Dermis blood vessel endothelial cell (primary cell): ENCODE measurements at places on chromosomes 13 and 19. TPM values are rescaled to one million over a fixed set of nuclear protein-coding genes. Genes with fewer than 3 reads are reported as not detected.

PCDH9 gene
- 0.68 and 1.7 TPM in 2 replicates for total RNA-seq

- no peak for DNase-seq
These were observed 556.3 kb downstream of the PCDH17 start for GRCh38 chr13:58187881-58188280.

DNA sequence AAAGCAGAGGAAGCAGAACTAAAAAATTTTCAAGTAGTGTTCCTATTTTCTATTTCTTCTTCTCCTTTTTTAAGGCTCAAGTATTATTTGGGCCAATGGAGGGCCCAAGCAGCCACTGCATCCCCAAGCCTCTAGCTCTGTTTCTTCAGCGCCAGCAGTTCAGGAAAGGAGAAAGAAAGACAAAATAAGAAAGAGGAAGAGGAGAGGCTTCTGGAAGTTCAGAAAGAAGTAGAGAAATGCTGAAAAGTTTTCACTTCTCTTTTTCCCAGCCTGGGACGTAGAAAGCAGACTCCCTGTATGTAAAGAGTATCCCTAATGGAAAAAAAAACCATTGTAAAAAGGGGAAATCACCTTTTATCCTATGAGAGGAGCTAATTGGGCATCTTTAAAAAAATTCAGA lies 165.5 kb upstream of the KLF12 start:
- no peak for DNase-seq

SIGLEC14 gene
- not detected in 2 replicates for total RNA-seq

DNA sequence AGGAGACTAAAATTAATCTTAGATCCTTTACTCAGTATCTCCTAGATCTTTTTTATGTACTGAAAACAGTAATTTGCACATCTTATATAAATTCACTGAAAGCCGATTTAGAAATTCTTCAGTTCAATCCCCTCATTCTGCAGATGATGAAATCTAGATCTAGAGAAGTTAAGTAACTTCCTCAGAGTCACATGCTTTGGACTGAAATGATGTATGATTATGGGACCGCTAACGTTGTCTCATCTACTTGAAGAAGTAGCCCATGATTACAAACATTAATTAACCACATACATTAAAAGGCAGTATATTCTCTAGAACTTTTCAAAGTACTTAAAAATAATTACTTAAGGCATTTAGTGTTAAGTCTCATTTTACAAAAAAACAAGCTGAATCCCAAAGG lies 37.8 kb downstream of the ELF1 start:
- peak; percentile 78 for DNase-seq

- DNase-seq: peak; percentile 86
These were observed at the start of gene GSX1 for GRCh38 chr13:27792393-27793218. Gene GSX1, plus strand, starts transcription at chr13:27792483. Its CDS starts 208 bp downstream, at chr13:27792691.

CLEC4G gene
- not detected in 2 replicates for total RNA-seq

NOVA2 gene
- 7.0 and 16.9 TPM in 2 replicates for total RNA-seq

GRCh38 chr13:36146511-36147269 lies 15.5 kb upstream of the DCLK1 start:
- no peak for DNase-seq

PRSS57 gene
- total RNA-seq: not detected in 2 replicates

FGF22 gene
- total RNA-seq: not detected in 2 replicates

CGB7 gene
- total RNA-seq: not detected in 2 replicates

- DNase-seq: no peak
These were observed 112.4 kb downstream of the NUFIP1 start for GRCh38 chr13:44876782-44877324.

APBA3 gene
- 26.5 and 33.5 TPM in 2 replicates for total RNA-seq

- peak; percentile 81 for DNase-seq
These were observed 22.5 kb upstream of the KLF2 start for GRCh38 chr19:16301999-16302694.

C19orf67 gene
- total RNA-seq: not detected in 2 replicates

IL4I1 gene
- total RNA-seq: 2.1 and 3.6 TPM in 2 replicates

DNA sequence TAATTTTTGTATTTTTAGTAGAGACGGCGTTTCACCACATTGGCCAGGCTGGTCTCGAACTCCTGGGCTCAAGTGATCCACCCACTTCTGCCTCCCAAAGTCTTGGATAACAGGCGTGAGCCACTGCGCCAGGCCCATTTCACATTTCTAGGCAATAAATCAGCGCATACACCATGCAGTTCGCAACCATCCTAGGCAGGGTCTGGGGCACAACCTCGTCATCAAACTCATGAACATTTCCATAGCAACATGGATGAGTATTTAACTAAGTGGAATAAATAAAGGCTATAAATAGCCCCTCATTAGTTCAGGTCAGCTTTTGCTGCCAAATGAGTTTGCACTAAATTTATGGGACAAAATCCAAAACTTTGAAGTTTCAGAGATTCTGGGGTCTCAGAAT lies 8.2 kb downstream of the MEIS3 start:
- no peak for DNase-seq

DNA sequence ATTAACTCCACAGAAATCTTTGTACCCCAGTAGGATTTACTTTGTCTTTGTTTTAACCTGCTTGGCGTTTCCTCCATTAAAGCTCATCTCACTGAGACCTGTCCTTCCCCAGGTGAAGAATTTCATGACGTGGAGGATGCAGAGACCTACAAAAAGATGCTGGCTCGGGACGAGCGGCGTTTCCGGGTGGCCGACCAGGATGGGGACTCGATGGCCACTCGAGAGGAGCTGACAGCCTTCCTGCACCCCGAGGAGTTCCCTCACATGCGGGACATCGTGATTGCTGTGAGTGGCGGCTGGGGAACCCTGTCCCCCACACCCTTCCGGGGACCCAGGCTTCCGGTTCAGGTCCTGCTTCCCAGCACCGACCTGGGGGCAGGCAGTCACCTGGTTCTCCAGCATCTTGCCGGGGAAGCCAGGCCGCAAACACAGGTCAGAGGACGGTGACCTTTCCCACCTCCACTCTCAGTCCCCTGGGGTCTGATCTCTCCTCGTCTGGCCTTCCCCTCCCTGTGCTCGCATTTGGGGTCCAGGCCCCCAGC lies 9.2 kb downstream of the RCN3 start:
- DNase-seq: no peak

OR7A5 gene
- not detected in 2 replicates for total RNA-seq

DNA sequence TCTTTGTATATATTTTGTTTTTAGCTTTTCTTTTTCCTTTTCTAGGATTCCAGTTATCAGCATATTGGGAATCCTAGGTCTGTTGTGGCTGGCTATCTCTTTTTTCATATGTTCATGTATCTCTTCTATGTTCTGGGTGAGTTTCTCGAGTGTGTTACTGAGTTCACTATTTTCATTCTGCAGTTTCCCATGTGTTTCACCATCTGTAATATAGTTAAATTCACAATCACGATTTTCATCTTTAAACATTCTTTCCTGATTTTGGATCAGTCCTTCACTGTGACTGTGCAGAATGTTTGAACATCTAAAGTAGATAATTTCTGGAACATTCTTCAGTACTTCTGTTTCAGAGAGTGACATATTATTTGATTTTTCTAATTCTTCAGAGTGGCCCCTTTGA lies 862.1 kb downstream of the OLFM4 start:
- DNase-seq: no peak

DNA sequence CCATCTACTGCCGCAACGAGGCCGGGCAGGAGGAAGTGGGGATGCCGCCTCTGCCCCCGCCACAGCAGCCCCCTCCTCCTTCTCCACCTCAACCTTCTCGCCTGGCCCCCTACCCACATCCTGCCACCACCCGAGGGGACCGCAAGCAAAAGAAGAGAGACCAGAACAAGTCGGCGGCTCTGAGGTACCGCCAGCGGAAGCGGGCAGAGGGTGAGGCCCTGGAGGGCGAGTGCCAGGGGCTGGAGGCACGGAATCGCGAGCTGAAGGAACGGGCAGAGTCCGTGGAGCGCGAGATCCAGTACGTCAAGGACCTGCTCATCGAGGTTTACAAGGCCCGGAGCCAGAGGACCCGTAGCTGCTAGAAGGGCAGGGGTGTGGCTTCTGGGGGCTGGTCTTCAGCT lies 3.4 kb upstream of the NUP62 start:
- DNase-seq: no peak

DNA sequence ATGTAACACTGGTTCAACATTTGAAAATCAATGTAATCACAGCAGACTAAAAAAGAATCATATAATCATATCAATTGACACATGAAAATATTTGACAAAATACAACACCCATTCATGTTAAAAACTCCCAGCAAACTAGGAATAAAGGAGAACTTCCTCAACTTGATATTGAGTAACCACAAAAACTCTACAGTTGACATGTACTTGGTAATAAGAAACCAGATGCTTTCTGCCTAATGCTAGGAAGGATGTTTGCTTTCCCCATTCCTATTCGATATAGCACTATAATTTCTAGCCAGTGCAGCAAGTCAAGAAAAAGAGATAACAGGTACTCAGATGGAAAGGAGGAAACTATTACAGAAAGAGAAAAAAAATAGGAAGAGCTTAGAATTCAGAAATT lies 26.9 kb downstream of the UFM1 start:
- DNase-seq: no peak

RASGRP4 gene
- not detected in 2 replicates for total RNA-seq

- no peak for DNase-seq
These were observed 1567.3 kb downstream of the SLITRK5 start for GRCh38 chr13:89238496-89238895.

ZNF700 gene
- 8.8 and 11.2 TPM in 2 replicates for total RNA-seq

PINLYP gene
- total RNA-seq: 0.68 and 3.7 TPM in 2 replicates

GRCh38 chr13:29453617-29454011 lies 141.9 kb downstream of the SLC7A1 start:
- no peak for DNase-seq

NCCRP1 gene
- not detected in 2 replicates for total RNA-seq

DNA sequence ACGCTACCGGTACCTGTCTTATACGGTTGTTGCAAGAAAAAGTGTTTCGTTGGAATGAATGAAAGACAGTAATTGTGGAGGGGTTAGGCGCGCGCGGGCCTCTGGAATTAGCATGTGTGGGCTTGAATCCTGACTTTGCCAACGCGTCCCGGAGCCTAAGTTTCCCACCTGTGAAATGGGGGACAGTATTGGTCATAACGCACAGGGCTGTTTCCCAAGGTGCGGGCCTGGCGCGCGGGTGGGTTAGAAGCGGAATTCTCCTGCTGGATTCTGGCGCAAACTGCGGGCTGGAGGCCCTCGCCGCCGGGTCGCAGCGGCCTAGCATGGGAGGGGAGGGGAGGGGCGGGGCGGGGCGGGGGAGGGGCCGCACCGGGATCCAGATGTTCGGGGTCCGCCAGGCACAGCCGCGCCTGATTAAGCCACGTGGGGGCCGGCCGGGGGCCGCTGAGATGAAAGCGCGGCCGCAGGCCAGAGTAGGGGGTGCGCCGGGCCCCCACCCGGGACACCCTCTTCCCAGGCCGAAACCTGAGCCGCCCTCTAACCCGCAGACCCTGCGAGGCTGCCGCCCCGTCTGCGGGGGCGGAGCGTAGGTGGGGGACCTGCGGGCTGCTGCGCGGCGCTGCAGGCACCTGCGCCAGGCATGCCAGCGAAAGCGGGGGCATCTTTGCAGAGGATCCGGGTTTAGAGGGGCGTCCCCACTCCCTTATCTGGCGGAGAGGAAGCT lies 1.2 kb upstream of the TMEM59L start:
- no peak for DNase-seq

DNA sequence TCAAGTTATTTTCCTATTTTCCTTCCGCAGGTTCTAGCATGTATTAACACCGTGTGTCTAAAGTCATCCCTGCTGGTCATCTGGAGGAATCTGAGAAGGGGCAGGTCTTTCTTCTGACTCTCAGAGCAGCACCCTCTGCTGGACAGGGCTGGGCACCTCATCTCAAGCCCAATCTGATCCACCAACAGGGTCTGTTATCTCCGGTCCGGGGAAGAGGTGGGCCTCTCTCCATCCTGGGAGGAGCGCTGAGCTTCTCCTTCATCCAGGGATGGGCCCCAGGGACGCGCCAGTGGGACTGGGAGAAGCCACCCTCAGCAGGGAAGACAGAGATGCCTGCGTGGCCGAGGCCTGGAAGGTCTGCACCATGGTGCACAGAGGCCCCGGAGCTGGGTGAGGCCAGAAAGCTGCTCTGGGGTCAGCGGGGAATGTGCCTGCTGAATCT lies 26.0 kb upstream of the ZNF331 start:
- DNase-seq: peak; percentile 86

GRCh38 chr19:2059422-2060201 lies 8.6 kb upstream of the MKNK2 start:
- DNase-seq: peak; percentile 23

DNA sequence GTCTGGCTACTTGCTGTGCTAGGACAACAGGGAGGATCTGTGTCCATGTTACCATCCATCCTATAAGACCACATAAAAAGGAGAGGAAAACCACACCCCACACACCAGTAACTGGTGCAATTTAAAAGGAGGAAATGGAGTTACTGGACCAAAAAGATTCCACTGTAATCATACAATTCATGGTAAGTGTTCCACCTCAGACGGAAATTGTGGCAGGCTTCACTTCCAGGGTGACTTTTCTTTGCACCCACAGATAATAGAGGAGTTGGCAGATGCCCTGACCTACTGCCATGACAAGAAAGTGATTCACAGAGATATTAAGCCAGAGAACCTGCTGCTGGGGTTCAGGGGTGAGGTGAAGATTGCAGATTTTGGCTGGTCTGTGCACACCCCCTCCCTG lies 2.4 kb downstream of the AURKC start:
- no peak for DNase-seq

- DNase-seq: no peak
These were observed 10.9 kb upstream of the DNMT1 start for GRCh38 chr19:10205636-10206035.

DNA sequence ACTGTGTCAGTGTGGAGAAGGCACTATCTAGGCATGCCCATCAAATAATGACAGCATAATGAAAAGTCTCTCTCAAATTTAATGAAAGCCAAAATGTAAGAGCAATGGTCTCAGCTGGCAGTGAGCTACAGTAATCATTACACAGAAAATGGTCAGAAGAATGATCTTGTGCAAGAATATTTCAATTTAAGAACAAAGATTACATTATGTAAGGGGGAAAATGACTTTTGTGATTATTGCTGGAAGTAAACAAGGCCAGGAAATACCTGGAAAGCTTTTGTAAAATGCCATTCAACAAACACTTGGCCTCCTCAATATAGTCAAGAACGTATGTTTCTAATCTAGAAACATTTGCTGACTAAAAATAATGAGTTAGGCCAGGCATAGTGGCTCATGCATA lies 89.1 kb downstream of the CAB39L start:
- DNase-seq: no peak

DNA sequence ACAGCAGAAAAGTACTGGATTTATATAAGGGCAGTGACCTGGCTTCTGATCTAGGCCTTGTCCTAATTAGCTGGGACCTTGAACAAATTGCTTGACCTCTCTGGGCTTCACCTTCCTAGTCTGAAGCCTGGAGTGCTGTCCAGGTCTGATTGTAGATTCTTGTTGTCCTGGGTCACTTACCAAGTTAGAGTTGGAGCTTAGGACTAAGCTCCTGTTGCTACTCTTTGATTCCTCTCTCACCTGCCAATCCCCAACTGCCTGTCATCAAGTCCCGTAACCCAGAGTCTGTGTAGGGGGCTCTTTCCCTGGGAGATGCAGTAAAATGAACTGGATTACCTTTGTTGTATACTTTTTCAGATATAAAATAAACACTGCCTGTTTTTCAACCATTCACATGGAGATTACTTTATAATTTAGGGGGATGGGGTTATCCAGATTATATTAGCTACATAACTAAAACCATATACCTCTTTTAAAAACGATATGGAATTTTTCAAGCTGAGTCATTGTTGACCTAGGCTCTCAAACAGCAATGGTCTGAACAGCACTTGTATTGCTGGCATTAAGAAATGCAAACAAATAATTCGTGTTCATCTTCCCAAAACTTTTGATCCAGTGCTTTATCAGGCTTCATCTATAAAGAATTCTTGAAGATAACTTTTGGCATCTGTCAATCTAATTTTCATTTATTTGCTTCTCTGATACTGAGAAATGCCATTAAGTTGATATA lies 5.8 kb downstream of the ARHGAP35 start:
- peak; percentile 35 for DNase-seq
